ENCODE measurements at places on chromosomes 2 and 18.

GRCh38 chr2:196170213-196170605 is 1.2 kb downstream of the STK17B start:
- no peak for DNase-seq

- no peak for DNase-seq
Observed at GRCh38 chr2:233385489-233386044, 31.3 kb downstream of the DGKD start.

- no peak for DNase-seq
Observed at GRCh38 chr18:65269375-65269774, 481.4 kb upstream of the CDH7 start.

DNA sequence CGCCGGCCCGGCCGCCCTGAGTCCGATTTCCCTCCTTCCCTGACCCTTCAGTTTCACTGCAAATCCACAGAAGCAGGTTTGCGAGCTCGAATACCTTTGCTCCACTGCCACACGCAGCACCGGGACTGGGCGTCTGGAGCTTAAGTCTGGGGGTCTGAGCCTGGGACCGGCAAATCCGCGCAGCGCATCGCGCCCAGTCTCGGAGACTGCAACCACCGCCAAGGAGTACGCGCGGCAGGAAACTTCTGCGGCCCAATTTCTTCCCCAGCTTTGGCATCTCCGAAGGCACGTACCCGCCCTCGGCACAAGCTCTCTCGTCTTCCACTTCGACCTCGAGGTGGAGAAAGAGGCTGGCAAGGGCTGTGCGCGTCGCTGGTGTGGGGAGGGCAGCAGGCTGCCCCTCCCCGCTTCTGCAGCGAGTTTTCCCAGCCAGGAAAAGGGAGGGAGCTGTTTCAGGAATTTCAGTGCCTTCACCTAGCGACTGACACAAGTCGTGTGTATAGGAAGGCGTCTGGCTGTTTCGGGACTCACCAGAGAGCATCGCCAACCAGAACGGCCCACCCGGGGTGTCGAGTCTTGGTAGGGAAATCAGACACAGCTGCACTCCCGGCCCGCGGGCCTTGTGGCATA is 4.6 kb downstream of the SIX2 start:
- no peak for DNase-seq

- no peak for DNase-seq
Observed at GRCh38 chr18:75226956-75227316, 16.3 kb downstream of the TSHZ1 start.

- DNase-seq = no peak
Observed at GRCh38 chr18:23982155-23983079, 32.1 kb upstream of the TTC39C start.

- no peak for DNase-seq
Observed at GRCh38 chr2:47056868-47057686, 98.0 kb downstream of the STPG4 start.

DNA sequence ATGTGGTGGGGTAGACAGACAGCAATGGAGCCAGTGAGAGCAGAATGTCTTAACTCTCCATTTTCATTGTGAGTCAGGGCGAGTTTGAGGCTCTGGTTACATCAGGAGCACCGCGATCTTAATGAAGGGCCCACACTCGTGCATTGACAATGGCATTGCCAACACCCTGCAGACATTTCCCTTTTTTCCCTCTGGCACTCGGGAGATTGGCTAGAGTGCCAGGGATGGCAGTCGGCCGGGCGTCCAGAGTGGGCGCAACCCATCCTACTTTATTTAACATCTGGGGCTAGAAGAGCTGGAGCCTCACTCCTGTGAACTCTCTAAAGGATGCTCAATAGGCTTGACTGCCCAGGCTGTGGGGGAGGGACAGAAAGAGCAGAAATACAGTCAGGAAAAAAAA is 9.7 kb downstream of the PROKR1 start:
- no peak for DNase-seq
